ENCODE measurements at places on chromosomes 2 and 18.

GRCh38 chr2:67701011-67701410 lies 303.9 kb downstream of the ETAA1 start:
- DNase-seq: no peak

DNA sequence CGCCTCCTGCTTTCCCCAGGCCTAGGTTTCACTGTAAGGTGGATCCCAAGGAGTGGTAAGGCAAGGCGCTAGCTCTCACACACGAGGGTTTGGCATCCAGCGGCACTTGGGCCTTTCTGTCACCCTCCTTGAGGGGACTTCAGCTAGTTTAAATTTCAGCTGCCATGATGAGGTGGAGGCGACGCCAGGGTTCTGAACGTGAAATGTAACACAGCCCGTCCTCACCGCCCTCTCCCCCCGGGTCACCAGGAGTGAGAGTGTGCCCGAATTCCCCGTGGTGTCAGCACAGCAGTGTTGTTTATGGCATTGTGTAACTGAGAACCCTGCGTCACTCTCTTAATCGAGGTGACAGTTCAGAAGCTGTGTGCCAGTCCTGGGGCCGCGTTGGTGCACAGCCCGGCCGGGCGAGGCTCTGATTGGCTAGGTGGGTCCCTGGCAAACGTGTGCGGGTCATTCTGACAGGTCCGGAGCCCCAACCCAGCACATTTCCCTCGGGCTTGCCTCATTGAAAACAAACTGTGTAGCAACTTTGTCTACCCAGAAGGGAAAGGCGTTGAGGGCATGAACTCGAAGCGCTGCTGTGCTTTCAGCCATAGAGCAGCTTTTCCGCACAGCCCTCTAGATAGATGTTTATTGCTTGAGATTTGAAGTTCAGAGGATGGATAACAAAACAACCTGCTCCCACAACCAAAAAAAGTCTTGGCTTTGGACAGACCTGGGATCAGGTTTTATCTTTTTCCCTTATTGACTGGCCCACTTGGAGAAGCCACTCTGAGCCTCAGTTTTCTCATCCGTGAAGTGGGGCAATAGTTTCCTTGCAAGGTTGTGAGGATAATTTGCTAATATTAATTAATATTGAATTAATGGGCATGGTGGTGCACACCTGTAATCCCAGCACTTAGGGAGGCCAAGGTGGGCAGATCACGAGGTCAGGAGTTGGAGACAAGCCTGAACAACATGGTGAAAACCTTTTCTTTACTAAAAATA lies 4.9 kb downstream of the CIDEA start:
- DNase-seq: no peak

- DNase-seq: no peak
Observed at GRCh38 chr2:47034973-47035609, 119.5 kb upstream of the MCFD2 start.

GRCh38 chr2:11710632-11711353 lies 35.6 kb upstream of the LPIN1 start:
- DNase-seq: no peak

DNA sequence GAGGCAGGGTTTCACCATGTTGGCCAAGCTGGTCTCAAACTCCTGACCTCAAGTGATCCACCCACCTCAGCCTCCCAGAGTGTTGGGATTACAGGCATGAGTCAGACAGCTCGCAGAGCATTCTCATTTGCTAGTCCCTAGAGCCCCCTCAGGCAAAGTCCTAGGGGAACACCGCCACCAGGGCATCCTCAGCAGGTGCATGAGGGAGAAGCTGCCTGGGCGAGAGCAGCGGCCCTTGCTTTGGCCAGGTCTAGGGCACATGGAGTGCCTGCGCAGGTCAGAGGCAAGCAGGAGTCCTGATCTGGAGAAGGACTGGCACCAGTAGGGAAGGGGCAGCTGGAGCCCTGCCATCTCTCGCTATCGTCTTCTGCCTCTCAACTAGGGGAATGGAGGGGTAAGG lies 32.4 kb downstream of the NGEF start:
- no peak for DNase-seq

GRCh38 chr2:224970311-224970710 lies 72.0 kb downstream of the DOCK10 start:
- no peak for DNase-seq

DNA sequence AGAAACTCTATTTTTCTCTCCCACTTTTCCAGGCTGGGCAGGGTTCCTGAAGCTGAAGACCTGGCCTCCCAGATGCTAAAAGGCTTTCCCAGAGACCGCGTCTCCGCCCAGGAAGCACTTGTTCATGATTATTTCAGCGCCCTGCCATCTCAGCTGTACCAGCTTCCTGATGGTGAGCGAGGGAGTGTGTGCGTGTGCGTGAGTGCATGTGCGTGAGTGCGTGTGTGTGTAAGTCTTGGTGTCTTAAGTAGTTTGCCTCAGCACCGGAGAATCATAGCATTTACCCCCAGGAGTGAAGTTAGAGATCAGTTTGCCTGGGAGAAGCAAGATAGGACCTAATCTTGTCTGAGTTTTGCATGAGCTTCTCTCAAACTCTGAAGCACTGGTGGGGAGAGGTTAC lies 73.7 kb downstream of the CDK15 start:
- no peak for DNase-seq

- no peak for DNase-seq
Observed at GRCh38 chr2:873027-873426, 77.6 kb upstream of the SNTG2 start.

- no peak for DNase-seq
Observed at GRCh38 chr2:230944123-230944653, 19.1 kb upstream of the GPR55 start.

DNA sequence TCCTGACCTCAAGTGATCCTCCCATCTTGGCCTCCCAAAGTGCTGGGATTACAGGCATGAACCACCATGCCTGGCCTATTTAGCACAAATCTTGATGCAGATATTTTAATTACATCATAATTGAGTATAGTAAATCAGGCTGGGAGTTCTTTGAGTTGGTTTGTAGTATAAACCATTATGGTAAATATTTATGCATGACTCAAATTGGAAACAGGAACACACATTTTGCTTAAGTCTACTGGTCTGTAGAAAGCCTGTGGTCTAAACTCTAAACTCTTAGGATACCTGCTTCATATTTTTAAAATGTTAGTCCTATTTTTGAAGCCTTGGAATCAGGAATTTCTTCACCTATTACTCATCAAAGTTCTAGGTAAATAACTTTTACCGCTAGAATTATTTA lies 16.8 kb downstream of the ASXL3 start:
- no peak for DNase-seq

DNA sequence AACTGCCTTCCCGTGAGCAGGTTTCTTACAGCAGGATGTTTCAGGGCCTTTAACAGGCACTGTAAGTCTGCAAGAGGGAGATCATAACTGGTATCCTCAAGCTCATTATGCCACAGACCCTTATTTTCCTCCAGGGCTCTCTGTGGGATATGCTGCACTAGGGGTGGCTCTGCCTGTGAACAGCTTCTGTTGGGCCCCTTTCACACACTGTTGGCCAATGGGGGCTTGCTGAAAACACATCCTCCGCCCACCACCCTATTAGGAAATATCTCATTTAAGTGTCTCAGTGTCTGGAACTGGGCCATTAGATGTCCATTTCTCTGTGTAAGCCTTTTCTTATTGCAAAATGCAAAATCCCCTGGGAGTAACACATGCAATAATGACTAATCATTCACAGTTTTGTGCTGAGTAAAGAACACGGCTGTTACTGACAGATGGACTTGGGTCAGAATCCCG lies 414.3 kb upstream of the HS6ST1 start:
- no peak for DNase-seq

GRCh38 chr2:135066710-135067109 lies 14.6 kb downstream of the RAB3GAP1 start:
- DNase-seq: no peak

GRCh38 chr2:143026411-143027054 lies 102.7 kb upstream of the ARHGAP15 start:
- DNase-seq: no peak

- no peak for DNase-seq
Observed at GRCh38 chr2:183438541-183438940, 314.3 kb downstream of the NUP35 start.

GRCh38 chr2:25131253-25131566 lies 37.2 kb downstream of the POMC start:
- no peak for DNase-seq

DNA sequence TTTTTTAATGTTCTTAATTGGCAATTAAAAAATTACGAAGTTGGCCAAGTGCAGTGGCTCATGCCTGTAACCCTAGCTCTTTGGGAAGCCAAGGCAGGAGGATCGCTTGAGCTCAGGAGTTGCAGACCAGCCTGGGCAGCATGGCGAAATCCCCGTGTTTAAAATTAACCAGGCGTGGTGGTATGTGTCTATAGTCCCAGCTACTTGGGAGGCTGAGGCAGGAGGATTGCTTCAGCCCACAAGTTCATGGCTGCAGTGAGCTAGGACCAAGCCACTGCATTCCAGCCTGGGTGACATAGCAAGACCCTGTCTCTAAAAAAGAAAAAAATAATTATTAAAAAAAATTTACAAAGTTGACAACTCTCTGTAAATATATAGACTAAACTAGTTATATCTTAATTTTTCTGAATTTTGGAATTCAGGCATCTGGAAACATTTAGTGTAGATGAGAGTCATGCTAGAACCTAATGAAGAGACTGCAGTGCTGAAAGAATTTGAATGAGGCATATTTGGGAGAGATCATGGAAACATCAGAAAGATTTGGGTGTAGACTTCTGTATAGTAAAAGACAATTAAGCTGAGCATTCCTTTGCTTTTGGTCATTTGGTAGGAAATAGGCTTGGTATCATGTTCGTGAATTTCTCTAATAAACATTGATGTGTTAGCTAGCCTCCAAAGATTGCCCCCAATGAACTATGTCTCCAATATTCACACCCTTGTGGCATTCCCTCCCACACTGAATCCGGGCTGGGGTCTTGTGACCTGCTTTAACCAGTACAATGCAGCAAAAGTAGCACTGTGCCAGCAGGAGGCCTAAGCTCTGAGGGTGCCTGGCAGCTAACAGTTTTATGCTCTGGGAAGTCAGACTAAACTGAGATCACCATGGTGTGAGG lies 4.2 kb upstream of the ROCK1 start:
- DNase-seq: no peak
